ENCODE measurements at places on chromosomes 1 and 21.
A peak's percentile ranks its signal among the peaks of the same experiment; 100 is the strongest.

DNA sequence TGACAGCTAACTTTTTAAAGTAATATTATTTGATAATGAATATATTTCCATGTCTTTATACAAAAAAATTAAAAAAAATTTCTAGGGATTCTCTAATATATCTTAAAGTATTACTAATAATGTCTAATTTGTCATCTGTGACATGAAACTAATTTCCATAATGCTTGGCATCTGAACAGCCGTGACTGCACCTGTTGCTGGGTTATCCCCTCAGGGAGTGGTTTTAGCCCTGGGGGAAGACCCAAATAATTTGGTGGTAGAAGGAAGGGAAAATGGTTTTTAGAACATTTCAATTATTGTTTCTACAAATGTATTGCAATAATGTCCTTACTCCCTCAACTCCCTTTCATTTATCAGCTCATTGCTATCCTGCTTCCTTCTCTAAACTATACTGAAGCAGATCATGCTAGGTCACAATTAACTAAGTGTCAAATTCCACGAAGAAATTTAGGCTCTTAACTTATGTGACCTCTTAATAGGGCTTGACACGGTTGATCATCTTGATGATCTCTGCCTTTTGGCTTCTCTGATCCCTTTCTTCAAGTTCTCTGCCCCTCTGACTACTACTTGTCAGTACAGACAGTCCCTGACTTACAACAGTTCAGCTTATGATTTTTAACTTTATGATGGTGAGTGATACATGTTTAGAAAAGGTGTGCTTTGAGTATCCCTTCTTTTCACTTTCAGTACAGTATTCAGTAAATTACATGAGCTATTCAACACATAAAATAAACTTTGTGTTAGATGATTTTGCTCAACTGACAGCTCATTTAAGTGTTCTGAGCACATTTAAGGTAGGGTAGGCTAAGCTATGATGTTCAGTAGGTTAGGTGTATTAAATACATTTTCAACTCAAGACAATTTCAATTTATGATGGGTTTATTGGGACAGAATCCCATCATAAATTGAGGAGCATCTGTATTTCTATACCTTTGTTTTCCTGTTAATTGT lies 26.4 kb upstream of the DPH5 start:
- DNase-seq, result no peak

DNA sequence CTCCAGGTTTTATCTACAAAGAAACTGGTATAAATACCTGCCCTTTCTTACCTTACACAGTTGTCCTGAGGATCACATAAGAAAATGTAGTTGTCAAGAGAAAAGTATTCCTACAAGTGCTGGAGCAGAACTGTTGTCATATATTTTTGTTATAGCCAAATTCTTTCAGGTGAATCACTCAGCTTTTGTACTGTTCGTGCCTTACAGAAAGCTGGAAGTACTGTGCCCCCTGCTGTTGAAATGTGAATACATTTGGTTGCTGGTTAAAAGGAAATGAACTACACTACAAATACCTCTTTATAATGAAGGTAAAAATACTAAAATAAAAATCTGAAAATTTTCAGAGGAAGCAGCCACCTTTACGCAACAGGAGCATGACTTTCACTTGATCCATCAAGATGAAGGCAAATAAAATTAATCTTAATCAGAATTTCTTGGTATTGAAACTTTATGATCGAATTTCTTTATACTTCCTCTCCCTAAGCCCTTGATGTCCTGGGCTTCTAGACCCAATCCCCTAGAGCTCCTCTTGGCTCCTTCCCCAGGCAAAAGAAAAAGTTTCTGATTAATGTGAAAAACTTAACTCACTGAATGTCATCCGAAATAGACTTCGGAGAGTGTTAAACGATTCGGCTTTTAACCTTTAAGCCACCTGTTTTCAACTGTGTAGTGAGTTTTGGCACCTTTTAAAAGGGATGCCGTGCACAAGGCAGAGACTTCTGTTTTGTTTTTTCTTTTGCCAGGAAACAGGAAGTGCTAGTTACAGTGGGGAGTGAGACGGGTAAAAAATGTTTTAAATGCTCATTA lies 12.5 kb downstream of the CHML start:
- DNase-seq, result no peak

- no peak for DNase-seq
Observed at GRCh38 chr1:169143346-169143745, 36.9 kb downstream of the ATP1B1 start.

- no peak for DNase-seq
Observed at GRCh38 chr1:59768792-59769735, 45.7 kb upstream of the HOOK1 start.

- DNase-seq, result no peak
Observed at GRCh38 chr1:94619731-94620130, 78.2 kb upstream of the F3 start.

DNA sequence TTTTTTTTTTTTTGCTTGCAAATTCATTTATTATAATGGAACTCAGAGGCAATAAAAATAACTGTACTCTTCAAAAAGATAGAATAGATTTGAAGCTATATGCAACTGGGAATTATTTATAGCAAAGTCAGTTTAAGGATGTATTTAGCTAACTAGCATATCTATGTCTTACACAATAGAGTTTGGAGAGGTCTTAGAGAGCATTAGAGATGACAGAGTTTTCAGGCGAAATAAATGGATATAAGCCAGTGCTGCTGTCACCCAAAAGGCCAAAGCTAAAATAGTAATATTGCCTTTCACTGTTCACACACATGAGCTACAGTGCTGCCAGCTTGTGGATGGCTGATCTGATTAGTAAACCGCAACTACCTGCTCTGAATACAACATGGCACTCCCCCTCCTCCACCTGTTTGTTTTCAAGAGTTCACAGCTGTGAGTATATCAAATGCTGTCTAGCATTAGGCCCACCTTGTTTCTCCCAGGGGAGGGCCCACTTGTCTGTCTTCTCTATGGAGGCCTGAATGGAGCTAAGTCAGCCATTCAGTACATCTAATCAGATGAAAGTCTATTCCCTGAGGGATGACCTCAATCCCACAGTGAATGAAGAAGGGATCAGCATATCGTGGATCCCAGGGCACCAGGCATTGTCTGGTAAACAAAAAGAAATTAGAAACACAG lies 25.2 kb upstream of the SSX2IP start:
- no peak for DNase-seq

GRCh38 chr1:27872802-27873551 lies 633 bp downstream of the THEMIS2 start:
- DNase-seq, result no peak

GRCh38 chr1:200873671-200874397 lies 1.1 kb downstream of the GPR25 start:
- DNase-seq, result no peak

DNA sequence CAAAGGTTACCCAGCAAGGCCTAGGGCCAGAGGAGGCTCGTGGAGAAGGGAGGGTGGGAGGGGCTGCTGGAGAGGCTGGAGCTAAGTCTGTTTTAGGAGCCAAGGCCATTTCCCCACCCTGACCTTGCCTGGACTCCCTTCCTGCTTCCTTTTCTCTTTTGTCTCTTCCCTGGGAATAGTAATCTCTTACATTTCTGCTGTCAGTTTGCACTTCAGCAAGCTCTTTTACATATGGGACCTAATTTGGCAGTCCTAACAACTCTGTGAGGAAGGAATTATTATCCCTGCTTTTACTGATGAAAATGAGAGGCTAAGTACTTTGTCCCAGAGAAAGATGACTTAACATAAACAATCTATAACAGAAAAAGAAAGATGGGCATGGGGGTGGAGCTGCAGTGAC lies 13.8 kb downstream of the OPTC start:
- DNase-seq, result no peak

DNA sequence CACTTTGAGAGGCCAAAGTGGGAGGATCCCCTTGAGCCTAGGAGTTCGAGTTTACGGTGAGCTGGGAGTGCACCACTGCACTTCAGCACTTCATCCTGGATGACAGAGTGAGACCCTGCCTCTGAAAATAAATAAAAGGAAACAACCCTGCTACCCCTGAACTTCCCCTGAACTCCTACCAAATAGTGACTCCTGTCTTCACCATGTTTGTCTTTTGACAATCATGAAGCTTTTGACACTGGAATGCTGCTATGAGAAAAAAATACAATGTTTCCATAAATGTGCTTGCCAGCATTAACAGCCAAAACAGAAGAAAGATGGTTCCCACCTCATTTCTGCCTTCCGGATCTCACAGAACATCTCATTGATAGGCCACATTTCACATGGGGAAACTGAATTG lies 10.4 kb downstream of the ZBTB8A start:
- no peak for DNase-seq

DNA sequence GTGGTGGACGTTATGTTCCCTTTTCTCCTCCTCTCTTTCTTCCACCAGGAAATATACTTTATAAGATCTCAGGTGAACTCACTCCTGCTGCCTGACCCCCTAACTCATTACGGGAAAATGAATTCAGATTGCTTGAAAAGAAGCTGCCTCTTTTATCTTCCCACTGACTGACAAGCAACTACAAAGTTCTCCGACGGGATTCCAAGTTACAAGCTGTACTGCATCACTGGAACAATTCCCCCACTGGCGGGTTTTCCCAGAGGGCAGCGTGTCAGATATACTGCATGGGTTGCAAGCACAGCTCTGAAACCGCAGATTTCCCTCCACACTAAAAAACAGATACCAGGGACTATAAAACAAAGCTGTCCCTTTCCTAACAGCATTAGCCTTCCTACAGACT lies 390.6 kb downstream of the KCTD3 start:
- DNase-seq, result no peak

DNA sequence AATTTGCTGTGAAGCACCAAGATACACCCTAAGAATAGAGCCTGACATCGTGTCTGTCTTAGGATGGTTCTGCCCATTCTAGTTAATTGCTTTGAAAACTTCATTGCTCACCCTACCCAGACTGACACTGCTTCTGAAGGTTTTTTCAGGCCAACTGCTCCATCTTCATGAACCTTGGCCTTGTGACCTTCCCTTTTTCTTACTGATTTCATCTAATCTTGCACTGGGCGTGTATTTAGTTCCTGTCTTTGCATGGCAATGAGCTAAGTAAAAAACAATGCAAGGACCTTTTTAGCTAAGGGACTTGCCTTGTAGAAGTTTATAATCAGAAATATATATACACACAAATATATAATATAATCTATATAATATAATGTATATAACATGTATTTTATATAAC lies 108.0 kb downstream of the PBX1 start:
- DNase-seq, result no peak

DNA sequence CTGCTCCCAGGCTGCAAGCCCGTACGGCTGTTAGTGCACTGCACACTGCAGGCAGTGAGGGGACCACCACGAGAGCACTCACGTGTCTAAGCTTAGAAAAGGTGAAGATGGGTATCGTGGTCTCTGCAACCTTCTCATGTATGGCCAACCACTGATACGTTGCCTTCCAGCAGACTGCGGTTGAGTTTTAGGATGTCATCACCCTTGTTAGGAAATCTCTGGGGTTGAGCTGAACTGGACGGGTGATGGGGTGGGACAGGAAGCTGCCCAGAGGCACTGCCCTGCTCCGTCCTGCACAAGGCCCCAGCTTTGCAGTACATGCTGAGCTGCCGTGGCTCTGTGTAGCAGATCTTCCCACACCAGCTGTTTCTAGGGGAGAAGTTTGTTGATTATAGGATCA lies 43.3 kb downstream of the FAAP20 start:
- no peak for DNase-seq

DNA sequence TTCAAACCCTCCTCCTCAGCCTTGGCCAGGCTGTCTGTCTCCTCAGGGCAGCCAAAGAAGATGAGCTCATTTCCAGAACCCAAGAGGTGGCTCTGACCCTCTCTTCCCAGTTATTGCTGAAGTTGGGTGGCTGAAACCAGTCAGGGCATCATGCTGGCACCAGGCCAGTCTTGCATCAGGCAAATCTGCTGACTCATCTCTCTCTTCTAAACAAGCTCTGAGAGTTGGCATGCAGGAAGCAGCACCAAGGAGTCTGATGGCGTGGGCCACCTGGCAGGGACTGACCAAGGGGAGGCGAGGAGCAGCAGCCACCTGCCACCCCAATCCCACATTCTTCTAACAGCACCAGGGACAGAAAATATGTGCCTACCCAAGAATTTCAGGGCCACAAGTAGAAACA lies 104.8 kb upstream of the ATP1A1 start:
- DNase-seq, result peak; percentile 6

DNA sequence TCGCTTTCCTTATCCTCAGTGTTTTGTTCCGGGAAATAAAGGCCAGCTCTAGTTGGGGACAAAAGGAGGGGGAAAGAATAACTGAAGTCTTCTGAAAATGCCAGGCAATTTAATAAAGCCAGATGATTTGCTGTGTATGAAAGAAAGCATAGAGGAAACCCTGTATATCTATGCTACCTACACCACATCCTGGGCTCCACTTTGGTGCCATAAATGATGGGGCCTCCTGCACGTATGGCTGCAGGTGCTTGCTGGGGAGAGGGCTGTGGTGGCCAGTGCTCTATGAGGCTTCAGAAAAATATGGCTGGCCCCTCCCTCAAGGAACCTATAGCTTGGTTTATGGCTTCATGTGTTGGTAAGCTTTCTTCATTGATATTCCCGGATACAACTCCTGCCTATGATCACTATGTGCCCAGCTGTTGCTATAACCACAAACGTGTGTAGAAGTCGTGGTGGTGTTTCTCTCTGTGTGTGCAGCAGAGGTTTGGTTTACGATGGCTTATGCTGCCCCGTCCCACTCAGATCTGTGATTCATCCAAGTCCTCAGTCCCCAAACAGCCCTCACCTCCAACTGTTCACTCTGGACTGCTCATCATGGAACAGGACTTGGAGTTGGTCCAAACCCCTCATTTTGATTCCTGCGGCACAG lies 59.5 kb downstream of the BACE2 start:
- no peak for DNase-seq

DNA sequence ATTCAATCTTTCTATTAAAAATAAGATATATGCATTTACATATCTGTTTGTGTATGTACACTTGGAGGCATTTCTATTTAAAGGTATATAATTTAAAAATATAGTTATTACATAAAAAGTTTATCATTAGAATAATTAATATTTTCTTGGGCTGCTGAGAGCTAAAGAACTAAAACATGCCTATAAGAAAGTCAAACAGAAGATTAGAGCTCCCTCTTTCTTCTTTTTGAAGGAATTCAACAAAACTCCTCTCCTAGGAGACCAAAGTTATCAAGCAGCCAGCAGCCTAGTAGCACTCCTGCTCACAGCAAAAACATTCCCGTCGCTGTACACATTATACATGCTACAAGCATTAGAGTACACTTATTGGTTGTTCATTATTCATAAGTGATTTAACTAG lies 216.4 kb downstream of the VAV3 start:
- no peak for DNase-seq

GRCh38 chr1:231885209-231885854 lies 258.7 kb downstream of the DISC1 start:
- DNase-seq, result no peak

DNA sequence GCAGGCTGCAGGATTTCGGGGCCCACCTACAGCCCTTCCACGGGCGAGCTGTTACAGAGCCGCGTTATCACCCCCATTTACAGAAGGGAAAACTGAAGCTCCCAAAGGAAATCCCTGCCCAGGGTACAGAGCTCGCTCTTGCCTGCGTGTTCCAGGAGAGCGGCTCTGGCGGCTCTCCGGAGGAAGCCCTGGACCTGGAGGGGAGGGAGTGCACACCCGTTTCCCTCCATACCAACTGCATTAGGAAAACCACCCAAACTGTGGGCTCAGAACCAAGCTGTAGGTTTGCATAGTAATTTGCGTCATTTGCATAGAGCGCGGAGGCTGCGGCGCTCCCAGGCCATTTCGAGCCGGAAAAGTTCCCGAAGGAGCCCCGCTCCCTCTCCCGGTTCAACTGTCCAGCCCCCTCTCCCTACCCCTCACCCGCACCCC lies 24.7 kb upstream of the ADGRB2 start:
- no peak for DNase-seq

Measured in activated T-cell treated with anti-CD3 and anti-CD28 coated beads for 1 hour (primary cell).